ENCODE measurements at places on chromosomes 7 and 10. TPM values are rescaled to one million over a fixed set of nuclear protein-coding genes. Genes with fewer than 3 reads are reported as not detected.
A peak's percentile ranks its signal among the peaks of the same experiment; 100 is the strongest.

DNA sequence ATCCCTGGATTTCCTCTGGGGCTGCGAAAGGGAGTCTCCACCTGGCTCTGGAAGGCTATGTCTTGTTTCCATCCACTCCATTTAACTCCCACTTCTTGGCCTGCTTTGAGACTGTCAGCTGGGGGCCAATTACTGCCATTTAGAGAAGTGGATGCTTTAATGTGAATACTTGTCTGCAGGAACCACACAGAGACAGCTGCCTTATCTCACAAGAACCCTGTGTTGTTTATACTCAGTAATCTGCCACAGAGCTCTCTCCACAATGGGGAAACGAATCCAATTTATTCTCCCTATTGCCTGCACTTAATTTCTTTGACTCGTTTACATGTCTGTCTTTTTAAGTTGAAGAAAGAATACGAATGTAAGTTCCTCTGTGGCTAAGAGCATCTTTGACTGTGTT, 787.0 kb upstream of the C7orf33 start:
- no peak overlapping the region for H3K4me3 ChIP-seq
- H3K27ac ChIP-seq: no peak overlapping the region
- H3K27me3 ChIP-seq: no peaks in the 10 kb centered on the region
- DNase-seq: no peak
- no peaks in the 10 kb centered on the region for H3K4me1 ChIP-seq

- no peaks in the 10 kb centered on the region for H3K27me3 ChIP-seq
- DNase-seq: peak; percentile 30
- H3K27ac ChIP-seq: no peak overlapping the region
- H3K4me3 ChIP-seq: no peak overlapping the region
- no peaks in the 10 kb centered on the region for H3K36me3 ChIP-seq
Measured at GRCh38 chr10:3926675-3927525, 141.9 kb upstream of the KLF6 start.

DNA sequence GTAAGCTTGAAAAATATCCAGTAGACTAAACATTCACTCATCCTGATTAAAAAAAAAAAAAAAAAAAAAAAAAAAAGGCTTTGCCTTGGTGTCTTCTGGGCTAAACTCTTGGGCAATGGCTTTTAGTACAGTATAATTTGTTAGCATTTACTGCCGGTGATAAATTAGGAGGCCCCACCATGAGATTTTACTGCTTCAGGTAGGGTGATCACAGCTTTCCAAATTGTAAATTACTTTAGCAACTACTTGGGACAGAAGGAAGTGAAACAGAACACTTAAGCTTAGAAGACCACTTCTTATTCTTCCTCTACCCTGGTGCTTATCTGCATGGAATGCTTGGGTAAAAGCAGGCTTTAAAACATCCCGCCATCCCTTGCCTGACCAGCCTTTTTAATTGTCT, 152.1 kb downstream of the HIBADH start:
- H3K36me3 ChIP-seq: no peaks in the 10 kb centered on the region
- H3K4me1 ChIP-seq: no peaks in the 10 kb centered on the region
- no peak overlapping the region for H3K27ac ChIP-seq
- no peaks in the 10 kb centered on the region for H3K27me3 ChIP-seq
- no peak overlapping the region for H3K4me3 ChIP-seq

- H3K4me3 ChIP-seq: no peak overlapping the region
- H3K4me1 ChIP-seq: no peaks in the 10 kb centered on the region
Measured at GRCh38 chr7:108452707-108453106, 3.5 kb downstream of the NRCAM start.

GRCh38 chr10:103207141-103207540, 14.1 kb upstream of the NT5C2 start:
- H3K4me3 ChIP-seq: no peak overlapping the region
- no peaks in the 10 kb centered on the region for H3K27me3 ChIP-seq
- DNase-seq: no peak
- H3K4me1 ChIP-seq: peaks cover 7% of the 10 kb centered on the region

Gene FAM131B
- 3.4 TPM for total RNA-seq

DNA sequence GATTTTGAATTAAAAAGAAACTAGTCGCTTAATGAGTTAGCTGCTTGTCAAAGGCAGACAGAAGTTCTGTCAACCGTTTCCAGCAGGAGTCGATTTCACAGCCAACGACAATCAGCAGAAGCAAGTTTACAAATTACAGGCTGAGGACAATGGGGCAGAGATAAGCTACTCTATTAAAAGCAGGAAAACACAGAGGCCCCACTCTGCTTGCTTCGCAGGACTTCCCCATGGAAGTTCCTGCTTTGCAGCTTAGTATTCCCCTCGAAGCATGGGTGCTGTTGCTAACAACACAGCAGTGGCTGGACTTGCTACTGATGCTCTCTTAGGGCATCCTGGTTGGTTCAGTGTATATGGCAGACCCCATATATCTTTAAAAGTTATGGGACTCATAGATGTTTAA, 50.8 kb upstream of the KLF6 start:
- H3K27ac ChIP-seq: peak overlapping the region; percentile 87
- DNase-seq: no peak
- H3K4me1 ChIP-seq: peaks cover 7% of the 10 kb centered on the region

DNA sequence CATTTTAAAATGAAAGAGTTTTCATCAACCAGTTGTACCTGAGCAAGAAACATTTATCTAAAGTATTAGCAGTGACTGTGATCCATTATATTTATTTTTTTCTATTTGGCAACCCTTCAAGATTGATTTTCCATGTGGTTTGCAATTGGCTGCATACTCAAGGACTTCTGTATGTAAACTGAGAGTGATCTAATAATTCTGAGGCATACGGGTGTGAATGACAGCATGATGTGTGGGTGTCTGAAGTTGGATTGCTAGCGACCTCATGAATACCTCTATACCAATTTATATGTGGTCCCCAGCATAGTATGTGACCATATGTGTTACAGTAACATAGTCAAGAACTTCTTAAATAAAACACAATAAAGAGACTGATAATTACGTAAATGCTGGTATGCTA, 8.2 kb upstream of the MPP7 start:
- H3K36me3 ChIP-seq: no peaks in the 10 kb centered on the region
- H3K27me3 ChIP-seq: peaks cover 40% of the 10 kb centered on the region
- no peak overlapping the region for H3K4me3 ChIP-seq
- no peak for DNase-seq

Gene TSPAN15
- total RNA-seq: not detected

DNA sequence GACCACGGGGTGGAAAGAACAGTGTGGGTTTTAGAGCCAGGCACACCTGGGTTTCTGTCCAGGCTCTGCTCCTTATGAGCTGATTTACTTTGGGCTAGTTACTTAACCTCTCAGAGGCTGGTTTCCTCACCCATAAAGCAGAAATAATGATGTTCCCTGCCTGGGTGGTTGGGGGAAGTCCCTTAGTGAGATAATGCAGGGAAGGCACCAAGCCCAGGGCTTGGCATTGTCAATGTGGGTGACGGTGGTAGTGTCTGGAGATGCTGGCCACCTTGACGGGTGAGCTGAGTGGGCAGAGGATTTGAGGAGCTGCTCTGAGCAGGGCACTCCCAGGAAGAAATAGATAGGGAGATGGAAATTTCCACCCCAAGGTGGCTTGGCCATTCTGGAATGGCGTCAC, 65.2 kb downstream of the SH2D4B start:
- H3K36me3 ChIP-seq: no peaks in the 10 kb centered on the region
- no peaks in the 10 kb centered on the region for H3K4me1 ChIP-seq
- DNase-seq: no peak
- H3K4me3 ChIP-seq: no peak overlapping the region

DNA sequence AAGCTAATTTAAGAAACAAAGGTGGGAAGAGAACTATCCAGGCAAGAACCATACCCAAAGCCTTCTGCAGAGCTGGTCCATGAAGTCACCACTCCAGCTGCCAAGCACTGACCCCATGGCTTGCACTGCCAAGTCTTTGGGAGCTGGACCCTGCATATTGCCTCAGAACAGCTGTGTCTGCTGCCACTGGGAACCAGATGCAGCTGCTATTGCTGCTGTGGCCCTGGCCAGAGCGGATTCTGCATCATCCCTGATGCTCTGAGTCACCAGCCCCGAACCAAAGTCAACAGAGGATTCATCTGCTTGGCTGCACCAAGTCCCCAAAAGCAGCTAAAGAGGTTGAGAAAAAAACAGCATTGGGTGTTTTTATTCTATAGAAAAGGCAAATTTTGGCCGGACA, 39.2 kb upstream of the GSAP start:
- H3K4me1 ChIP-seq: peaks cover 9% of the 10 kb centered on the region
- no peak overlapping the region for H3K27ac ChIP-seq
- no peaks in the 10 kb centered on the region for H3K27me3 ChIP-seq
- H3K36me3 ChIP-seq: no peaks in the 10 kb centered on the region

Gene CFTR
- total RNA-seq: under 0.01 TPM

Gene EGR2
- total RNA-seq: 0.56 TPM

DNA sequence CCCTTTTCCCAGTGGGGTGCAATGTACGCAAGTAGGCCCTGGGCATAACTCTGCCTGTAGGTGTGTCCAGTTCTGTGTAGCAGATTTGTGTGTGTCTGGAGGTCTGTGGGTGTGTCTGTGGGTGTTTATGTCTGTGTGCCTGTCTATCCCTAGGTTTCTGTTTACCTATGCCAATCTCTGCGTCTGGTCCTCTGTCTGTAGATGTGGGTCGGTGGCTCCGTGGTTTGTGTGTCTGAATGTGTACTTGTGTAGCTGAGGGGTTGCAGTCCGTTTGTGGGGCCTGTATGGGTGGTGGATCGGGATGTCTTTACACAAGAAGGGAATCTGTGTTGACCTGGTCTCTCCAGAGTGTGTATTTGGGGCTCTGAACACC, 932 bp downstream of the NYAP1 start:
- H3K36me3 ChIP-seq: no peaks in the 10 kb centered on the region
- no peak for DNase-seq
- H3K27me3 ChIP-seq: no peaks in the 10 kb centered on the region
- H3K4me3 ChIP-seq: no peak overlapping the region
- H3K27ac ChIP-seq: no peak overlapping the region
- H3K4me1 ChIP-seq: peaks cover 5% of the 10 kb centered on the region

- no peak overlapping the region for H3K4me3 ChIP-seq
- peak; percentile 31 for DNase-seq
- H3K36me3 ChIP-seq: no peaks in the 10 kb centered on the region
- no peak overlapping the region for H3K27ac ChIP-seq
- H3K4me1 ChIP-seq: peaks cover 10% of the 10 kb centered on the region
Measured at GRCh38 chr10:110681023-110681681, 37.0 kb downstream of the RBM20 start.

DNA sequence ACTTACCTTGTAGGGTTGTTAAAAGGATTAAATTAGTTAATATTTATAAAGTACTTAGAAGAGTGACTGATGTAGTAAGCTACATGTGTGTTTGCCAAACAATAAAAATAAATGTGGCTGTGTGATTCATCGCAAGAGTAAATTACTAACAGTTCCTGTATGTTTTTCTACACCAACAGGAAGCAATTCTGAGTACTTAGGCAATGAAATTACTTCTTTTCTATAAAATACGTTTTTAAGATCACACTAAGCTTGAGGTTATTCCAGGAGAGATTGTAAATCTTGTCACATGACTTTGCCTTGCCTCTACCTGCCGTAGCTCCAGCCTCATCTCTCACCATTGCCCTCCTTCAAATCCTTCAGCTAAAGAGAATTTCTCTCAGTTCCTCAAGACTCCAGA, 18.1 kb upstream of the GSTK1 start:
- H3K27me3 ChIP-seq: peaks cover 13% of the 10 kb centered on the region
- H3K4me1 ChIP-seq: 0 out of 2 replicates have a peak, but pooled peaks cover 2% of the 10 kb centered on the region
- no peak overlapping the region for H3K27ac ChIP-seq
- DNase-seq: peak; percentile 39
- H3K36me3 ChIP-seq: no peaks in the 10 kb centered on the region

GRCh38 chr10:32279795-32280194, 67.2 kb downstream of the EPC1 start:
- no peak overlapping the region for H3K4me3 ChIP-seq
- no peaks in the 10 kb centered on the region for H3K27me3 ChIP-seq
- H3K27ac ChIP-seq: no peak overlapping the region
- DNase-seq: no peak
- H3K4me1 ChIP-seq: no peaks in the 10 kb centered on the region
- H3K36me3 ChIP-seq: peaks cover 13% of the 10 kb centered on the region

DNA sequence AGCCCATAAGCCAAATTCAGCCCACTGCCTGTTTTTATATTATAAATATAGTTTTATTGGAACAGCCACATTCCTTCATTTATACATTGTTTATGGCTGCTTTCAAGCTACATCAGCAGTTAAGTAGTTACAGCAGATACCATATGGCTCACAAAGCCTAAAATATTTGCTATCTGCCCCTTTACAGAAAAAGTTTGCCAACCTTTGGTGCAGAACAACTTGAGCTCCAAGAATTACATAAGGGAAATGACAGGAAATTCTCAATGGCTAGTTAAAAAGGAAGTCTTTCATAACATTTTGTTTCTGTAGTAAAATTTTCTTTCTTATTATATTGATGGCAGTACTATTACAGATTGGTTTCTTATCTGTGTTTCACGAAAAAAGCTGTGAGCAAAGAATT, 59.3 kb downstream of the COL28A1 start:
- no peak overlapping the region for H3K27ac ChIP-seq
- no peaks in the 10 kb centered on the region for H3K36me3 ChIP-seq
- no peak for DNase-seq

Gene C10orf53
- not detected for total RNA-seq

Gene SFRP4
- total RNA-seq: not detected

Gene ZCWPW1
- 0.56 TPM for total RNA-seq

Gene FZD8
- 3.6 TPM for total RNA-seq

GRCh38 chr10:98224509-98224908, 43.5 kb downstream of the LOXL4 start:
- H3K4me1 ChIP-seq: peaks cover 10% of the 10 kb centered on the region
- DNase-seq: peak; percentile 57
- no peak overlapping the region for H3K4me3 ChIP-seq
- no peak overlapping the region for H3K27ac ChIP-seq

Gene MBLAC1
- total RNA-seq: 0.72 TPM

DNA sequence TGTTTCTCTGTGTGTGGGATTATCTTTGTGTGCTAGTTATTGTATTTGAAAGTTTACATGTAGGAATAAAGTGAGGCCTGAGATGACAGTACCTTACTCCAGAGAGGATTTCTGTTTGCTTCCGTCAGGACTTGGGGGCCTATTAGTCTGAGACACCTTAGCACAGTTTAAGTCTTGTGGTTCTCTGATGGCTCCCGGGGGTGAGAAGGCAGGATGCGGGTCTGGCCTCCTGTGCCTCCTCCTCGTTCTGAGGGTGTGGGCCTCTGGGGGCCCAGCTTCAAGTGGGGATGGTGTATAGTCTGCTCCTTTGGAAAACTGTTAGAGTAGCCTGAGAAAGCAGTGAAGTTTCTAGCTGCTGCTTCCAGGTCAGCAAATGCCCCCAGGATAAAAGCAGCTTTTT, 12.4 kb downstream of the MTURN start:
- no peak overlapping the region for H3K27ac ChIP-seq
- H3K4me1 ChIP-seq: peaks cover 5% of the 10 kb centered on the region
- no peaks in the 10 kb centered on the region for H3K36me3 ChIP-seq
- H3K4me3 ChIP-seq: no peak overlapping the region
- no peaks in the 10 kb centered on the region for H3K27me3 ChIP-seq
